Transverse colon (tissue), 4 donors: ENCODE measurements at places on chromosomes 12 and 14. TPM values are rescaled to one million over a fixed set of nuclear protein-coding genes. Genes with fewer than 3 reads are reported as not detected.

ST8SIA1 gene
- total RNA-seq = 4.5 TPM

RERG gene
- 3.6 TPM for total RNA-seq

TOX4 gene
- total RNA-seq = 30.8 TPM

CEBPE gene
- total RNA-seq = not detected

SMAGP gene
- total RNA-seq = 144 TPM

GPRC5D gene
- total RNA-seq = not detected

GRCh38 chr14:57502586-57503254 lies 9.1 kb upstream of the CCDC198 start:
- no peak for DNase-seq

GRCh38 chr14:95092723-95093122 lies 64.6 kb downstream of the DICER1 start:
- no peak for DNase-seq

GRCh38 chr12:29008786-29009185 lies 140.3 kb upstream of the FAR2 start:
- no peak for DNase-seq

DNA sequence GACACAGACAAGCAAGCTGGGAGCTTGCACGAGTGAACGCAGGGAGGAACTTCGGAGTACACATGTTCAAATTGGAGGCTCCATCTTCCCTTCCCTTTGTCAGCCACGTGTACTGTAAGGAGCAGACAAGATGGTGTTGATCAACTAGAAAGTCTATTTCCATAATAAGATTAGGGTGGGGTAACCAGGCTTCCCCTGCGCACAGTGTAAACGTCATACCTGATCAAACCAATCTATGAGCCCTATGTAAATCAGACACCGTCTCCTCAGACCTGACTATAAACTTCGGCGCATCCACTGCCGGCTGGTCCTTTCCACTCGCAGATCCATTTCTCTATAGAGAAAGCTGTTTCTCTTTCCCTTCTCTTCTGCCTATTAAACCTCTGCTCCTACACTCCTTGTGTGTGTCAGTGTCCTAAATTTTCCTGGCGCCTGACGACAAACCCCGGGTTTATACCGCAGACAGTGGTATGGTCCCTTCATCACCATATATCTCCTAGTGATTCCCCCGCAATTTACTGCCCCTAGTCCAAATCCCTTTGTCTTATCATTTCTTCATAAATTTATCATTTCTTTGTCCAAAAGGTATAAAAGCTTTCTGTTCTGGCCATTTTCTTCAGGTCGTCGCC lies 7.5 kb upstream of the ETFBKMT start:
- DNase-seq = no peak

- DNase-seq = peak; percentile 83
Observed at GRCh38 chr14:38208618-38209562, 1.2 kb downstream of the SSTR1 start.

DNA sequence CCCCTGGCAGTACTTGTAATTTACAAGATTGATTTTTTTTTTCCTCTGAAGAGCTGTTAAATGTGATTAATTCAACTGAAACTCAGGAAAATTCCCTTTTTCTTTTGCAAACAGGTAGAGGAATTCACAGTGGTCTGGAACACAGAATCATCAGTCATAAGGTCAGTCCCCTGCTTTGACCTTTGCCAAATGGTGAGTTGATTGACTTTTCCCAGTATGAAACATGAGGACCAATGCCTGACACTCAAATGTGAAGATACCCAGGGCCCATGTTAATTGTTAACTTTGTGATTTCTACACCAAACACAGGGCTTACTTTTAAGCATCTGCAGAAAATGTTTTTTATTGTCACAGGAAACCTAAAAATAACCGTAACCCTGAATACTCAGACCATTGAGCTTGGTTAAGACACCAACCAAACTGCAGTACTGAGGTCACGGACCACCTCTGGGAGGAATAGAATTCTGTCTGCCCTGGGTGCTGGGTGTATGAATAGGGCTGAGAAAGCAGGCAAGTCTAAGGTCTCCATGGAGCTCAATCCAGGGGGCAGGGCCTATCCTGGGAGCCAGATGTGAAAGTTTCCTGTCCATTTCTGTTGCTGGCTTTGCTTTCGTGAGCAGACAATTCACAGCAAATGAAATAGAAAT lies 192.4 kb downstream of the TMX1 start:
- no peak for DNase-seq

DNA sequence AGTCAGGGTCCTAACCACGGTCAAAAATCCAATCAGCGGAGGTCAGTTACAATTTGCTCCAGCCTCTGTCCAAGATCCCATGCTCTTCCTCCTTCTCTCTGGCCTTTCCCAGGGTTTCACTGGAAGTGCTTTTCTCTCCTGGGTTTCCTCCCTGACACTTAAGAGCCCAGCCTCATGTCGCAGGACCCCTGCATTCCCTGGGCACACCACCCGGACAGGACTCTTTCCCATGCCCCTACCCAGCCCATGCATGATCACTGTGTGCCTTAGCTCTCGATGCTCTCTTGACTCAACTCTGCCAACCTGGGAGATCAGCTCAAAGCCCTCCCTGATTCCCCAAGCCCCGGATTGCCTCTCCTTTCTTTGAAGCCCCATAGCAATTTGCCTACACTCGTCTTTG lies 15.5 kb upstream of the TAC3 start:
- no peak for DNase-seq

GRCh38 chr12:89023936-89024335 lies 328.4 kb downstream of the DUSP6 start:
- no peak for DNase-seq
